Heart left ventricle (tissue), 16 donors: ENCODE measurements at places on chromosomes 4 and X.

- DNase-seq, result no peak
Measured at GRCh38 chrX:15343075-15343476, 7.8 kb upstream of the PIGA start.

DNA sequence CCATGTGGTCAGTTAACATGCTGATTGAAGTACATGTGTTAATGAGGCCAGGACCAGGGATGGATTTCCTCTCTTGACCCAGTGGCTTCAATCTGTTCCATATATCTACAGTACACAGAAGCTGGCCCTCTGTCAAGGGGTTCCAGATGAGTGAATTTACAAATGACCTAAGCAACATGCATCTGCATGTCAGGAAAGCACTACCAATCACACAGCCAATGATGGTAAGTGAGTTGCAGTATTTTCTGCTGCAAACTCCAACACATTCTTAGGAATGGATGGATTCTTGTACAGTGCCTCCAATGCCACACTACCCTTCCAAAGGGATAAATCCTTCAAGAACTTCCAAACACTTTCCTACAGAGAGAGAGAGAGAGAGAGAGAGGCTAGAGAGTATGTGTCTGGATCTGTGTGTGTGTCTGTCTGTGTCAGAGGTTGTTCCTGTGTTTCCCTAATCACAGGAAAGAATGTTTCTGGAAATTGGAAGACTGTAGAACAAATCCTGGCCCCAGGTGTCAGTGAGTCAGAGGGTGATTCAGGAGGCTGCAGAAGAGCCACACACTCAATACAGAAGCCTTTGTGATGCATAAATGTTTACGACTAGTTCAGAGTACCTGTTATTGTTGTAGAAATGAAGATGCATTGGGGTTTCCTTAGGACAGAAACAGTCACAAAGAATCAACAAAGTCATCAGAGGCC is 107.5 kb downstream of the GUCY2F start:
- DNase-seq, result no peak

DNA sequence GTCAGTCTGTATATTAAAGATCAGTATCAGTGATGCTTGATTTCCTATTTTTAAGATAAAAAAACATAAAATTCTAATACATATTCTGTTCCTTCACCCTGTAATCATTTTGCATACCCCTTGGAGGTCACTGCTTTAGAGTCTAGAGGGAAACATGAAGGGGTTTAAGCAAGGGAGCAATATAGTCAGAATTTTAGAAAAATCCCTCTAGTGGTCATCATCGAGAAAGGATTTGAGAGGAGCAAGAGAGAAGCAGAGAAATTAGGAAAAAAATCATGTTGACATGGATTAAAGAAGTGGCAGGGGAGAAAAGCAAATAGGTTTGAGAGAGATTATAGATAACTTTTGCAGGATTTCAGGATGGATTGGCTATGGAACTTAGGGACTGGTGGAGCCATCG is 11.1 kb downstream of the APEX2 start:
- DNase-seq, result no peak

DNA sequence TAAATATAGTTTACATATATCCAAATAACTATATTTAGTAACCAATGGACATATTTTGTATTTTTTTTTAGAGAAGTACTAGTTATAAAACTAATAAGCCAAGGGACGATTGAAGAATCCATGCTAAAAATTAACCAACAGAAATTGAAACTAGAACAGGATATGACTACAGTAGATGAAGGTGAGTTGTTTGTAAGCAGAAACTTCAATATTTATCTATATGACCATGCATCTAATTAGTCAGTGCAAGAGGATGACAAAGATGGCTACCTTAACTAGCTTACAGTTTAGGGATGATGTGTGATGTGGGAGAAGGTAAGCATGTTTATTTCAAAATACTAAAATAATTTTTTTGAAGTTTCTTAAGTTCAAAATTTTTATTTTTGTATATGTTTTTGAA is 57.7 kb downstream of the HPGDS start:
- DNase-seq, result no peak

GRCh38 chr4:19063662-19064061 is 1042.1 kb upstream of the LCORL start:
- no peak for DNase-seq

DNA sequence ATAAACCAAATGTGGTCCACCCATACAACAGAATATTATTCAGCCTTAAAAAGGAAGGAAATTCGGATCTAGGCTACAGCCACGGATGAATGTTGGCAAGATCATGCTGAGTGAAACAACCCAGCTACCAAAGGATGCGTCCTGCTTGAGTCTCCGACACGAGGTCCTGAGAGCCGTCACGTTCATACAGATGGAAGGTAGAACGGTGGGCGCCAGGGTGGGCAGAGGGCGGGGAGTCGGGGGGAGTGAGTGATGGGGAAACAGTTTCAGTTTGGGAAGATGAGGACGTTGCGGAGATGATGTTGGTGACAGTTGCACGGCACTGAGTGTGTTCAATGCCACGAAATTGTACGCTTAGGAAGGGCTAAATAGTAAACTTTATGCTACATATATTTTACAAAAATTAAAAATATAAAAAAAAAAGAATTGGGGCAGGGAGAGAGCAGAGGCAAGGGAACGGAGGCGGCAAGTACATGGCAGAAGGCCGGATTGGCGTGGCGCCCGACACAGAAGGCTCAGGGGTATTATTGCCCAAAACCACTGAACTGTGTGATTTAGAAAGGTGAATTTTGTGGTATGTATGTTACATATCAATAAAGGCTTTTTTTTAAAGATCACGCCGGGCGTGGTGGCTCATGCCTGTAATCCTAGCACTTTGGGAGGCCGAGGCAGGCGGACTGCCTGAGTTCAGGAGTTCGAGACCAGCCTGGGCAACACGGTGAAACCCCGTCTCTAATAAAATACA is 14.8 kb upstream of the MXD4 start:
- DNase-seq, result peak; percentile 9

GRCh38 chrX:83845397-83845796 is 15.5 kb upstream of the CYLC1 start:
- no peak for DNase-seq

GRCh38 chrX:135410861-135411627 is 10.7 kb upstream of the SMIM10L2A start:
- no peak for DNase-seq

DNA sequence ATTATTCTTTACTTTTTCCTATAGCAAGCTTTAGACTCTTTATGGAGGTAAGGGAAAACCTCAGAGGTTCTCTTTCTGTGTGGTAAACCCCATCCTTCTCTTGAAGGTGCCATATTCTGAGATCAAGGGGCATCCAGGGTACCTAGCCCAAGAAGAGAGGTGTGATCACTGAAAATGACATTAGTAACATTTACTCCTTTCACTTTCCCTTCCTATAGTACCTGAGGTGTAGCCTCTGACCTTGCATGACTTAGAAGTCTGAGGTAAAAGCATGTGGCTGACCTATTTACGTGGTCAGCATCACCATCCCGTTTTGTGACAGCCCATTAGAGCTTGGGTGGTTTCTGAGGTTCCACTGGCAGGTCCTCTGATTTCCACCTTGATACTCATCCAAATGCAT is 25.7 kb downstream of the SGMS2 start:
- DNase-seq, result no peak

- no peak for DNase-seq
Measured at GRCh38 chr4:112823156-112823555, 186.2 kb downstream of the LARP7 start.

GRCh38 chr4:118173956-118174725 is 139.9 kb downstream of the NDST3 start:
- no peak for DNase-seq

DNA sequence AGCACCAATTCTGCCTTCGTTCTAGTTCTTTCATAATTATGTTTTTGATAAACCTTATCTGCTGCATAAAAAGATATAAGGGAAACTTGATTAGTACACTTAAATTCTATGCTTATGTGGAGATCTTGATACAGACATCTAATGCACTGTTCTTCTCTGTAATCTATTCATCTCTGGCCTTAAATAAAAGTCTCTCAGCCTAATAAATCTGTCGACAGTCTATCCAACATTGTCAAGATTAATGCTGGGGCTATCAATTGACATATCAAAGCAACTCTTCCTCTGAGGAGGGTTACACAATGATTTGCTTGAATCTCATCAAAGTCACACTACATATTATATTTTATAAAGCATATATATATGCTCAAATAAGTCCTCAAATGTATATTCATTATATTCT is 545.5 kb downstream of the SPOCK3 start:
- no peak for DNase-seq

DNA sequence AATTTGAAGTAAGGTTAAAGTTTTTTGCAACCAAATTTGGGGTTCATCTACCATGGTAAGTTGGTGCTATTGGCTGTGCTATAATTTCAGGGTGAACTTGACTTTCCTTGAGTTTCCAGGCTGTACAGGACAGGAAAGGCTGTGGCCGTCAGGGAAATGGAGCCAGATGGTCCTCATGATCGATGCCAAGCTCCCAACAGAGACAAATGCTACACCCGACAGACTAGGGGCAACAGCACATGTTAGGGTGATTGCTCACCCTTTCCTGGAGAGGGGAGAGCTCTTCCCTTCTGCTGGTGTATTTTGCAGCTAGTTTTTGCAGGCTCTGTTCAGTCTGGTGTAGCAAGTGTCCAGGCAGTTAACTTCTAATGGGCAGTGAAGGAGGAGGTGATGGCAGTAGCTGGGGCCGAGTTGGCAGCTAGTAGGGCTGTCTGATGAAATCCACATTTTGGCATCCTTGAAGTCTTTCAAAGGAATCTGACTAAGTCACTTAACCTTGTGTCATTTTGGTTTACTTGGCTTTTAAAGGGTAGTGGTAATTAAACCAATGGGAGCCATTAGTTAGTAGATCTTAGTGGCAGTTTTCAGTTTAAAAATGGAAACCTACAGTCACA is 47.8 kb downstream of the GAB1 start:
- DNase-seq, result no peak

GRCh38 chrX:24493740-24494581 is 28.9 kb downstream of the PDK3 start:
- DNase-seq, result no peak

DNA sequence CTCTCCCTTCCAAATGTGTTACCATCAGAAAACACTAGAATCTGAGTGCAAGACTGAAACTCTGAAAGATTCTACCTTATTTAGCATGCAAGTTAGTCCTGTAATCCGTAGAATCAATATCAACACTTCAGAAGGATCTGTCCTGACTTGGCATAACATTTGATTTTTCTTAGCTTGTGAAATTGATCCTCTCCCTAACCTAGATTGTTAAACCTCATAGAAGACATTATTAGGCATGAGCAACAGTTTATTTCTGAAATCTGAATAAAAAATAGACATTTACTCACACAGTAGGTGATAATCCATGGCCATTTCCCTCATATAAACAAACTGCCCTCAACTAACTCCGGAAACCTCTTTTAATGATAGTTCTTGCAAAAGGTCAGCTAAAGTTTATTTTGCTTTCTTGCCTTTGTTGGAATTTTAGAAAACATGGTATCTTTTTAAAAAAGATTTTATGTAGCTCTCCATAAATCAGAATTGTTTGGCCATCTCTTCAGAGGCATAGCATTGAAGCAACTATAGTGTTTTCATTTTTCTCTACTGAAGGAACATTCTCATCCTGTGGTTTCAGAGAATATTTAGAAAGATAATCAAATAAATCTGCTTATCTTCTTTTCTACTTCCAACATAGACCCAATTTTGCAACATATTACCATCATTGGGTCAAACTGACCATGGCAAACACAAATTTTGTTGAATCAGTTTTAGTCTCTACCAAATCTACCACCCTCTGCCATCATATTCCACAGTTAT is 38.5 kb upstream of the PDLIM5 start:
- DNase-seq, result no peak

DNA sequence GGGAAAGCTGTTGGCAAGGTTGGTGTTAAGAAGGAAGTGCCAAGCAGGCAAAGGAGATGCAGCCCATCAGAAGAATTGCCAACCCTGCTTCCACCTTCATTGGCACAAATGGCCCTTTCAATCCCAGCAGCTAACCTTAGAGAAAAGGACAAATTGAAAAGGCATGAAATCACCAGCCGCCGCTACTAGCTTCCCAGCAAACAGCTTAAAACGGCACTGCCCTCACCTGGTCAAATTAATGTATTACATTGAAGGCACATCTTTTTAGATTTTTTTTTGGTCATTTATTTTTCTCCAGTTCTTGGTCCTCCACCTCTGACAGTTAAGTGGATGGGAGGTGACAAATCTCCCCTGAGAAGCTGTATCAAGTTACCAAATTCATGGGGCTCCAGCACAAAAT is 51.0 kb upstream of the NHSL2 start:
- no peak for DNase-seq

- no peak for DNase-seq
Measured at GRCh38 chr4:57214654-57215411, 104.6 kb upstream of the IGFBP7 start.
